Occipital lobe (tissue), 3 donors: ENCODE measurements at places on chromosomes 1 and 21. TPM values are rescaled to one million over a fixed set of nuclear protein-coding genes. Genes with fewer than 3 reads are reported as not detected.

DNA sequence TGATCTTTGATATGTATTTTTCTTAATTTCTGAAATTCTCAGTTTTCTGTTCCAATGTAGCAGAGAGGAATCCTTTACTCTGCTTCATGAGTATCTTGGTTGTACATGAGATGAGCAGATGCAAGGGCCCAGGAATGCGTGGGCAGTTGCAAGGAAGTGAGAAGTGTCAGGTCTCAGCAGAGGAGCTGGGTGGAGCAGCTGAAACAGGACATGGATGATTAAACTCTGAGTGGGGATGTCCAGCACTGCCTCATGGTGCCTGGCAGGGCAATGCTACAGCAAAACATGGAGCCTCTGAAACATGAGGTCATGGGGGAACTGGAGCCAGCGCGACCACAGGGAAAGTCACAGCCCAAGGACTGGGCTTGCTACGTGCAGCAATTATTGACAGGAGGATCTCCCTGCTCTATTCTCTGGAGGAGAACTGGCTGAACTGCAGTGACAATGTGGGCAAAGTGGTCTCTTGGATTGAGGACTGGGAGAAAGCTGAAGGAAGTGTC, 48.4 kb downstream of the COLGALT2 start:
- DNase-seq, result peak; percentile 48

Gene OR2G6
- total RNA-seq, result not detected

Gene KCNQ4
- total RNA-seq, result 1.7 TPM

GRCh38 chr1:180137776-180138175, 16.9 kb upstream of the QSOX1 start:
- DNase-seq, result no peak

DNA sequence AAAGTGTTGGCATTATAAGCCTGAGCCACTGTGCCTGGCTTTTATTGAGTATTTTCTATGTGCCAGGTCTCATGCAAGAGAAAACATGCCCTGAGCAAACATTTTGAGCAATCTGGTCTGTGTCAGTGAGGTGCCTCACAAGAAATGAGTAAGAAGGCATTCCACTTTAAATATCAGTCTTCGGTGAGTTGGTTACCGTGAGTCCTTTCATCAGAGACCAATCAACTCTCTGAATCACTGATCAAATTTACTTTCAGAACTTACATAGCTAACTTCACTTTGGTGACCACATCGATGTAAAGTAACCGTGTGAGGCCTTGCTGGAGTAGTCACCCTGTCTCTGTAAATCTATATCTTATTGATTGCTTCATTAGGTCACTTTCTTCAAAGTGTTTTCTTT, 14.3 kb upstream of the DDX59 start:
- no peak for DNase-seq

Gene BEND5
- total RNA-seq, result 18.2 TPM

DNA sequence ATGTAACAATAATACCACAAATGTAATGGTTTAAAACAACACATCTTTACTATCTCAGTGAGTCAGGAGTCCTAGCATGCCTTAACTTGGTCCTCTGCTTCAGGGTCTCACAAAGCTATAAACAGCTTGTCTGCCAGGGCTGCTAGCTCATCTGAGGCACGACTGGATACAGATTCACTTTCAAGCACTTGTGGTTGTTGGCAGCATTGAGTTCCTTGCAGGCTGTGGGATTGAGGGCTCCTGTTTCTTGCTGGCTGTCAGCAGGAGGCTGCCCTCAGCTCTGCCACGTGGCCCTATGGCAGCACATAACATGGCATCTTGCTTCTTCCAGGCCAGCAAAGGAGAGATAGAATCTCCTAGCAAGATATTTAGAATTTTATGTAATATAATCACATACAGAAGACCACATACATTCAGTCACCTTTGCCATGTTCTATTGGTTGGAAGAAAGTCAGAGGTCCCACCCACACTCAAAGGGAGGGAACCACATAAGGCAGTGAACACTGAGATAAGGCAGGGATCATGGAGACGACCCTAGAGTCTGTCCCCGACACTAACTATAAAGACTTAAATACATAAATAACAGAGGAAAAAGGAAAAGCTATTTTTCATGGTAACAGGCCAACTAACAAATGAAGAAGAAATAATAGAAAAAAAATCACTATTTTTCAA, 18.9 kb upstream of the IPP start:
- DNase-seq, result no peak

Gene LRRC38
- total RNA-seq, result not detected

Gene EFCAB7
- total RNA-seq, result 51.5 TPM
